ENCODE measurements at places on chromosomes 1 and 21. TPM values are rescaled to one million over a fixed set of nuclear protein-coding genes. Genes with fewer than 3 reads are reported as not detected.

GRCh38 chr1:70090141-70090540 lies 115.2 kb downstream of the LRRC40 start:
- no peak for DNase-seq

GRCh38 chr1:52862666-52863458 lies 20.3 kb downstream of the ZYG11A start:
- DNase-seq: no peak

DNA sequence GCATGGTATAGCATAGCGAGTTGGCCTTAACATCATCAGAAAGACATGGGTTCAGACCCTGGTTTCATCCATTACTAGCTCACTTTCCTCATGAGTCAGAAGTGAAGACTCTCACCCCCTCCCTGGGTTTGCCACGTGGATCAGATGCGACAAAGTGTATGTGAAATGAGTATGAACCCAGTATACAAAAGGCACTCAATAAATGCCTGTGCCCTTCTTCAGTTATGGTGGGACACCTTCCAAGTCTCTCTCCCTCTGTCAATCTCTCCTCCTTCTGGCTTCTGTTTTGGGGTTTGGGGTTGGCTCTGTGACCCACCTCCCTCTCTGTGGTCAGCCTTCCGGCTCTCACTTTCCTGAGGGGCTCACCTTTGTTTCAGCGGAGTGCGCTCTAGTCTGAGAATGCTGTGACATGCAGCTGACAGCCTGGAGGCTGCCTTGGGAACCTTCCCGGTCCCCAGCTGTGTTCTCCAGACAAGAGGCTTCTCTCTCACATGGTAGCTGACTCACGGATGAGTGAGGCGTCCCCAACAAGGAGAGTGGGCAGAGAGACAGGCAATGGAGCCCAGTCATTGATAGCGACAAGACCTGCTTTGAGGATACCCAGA lies 155.0 kb upstream of the EDN2 start:
- DNase-seq: peak; percentile 59

DNA sequence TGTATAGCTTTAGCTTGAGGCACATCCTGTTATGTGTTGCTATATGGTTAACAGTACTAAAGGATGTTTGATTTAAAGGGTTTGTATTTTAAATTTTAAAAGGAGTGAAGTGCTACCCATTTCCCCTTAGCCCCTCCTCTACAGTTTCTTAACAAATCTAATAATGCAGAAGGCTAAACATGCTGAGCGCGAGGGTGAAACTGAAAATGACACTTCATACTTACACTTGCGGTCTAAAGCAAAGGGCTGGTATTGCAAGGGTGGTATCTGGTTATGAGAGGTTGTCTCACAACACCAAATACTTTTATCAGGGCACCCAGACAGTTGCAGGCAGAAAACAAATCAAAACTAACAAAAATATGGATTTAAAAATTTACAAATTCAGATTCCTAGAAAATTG lies 172.3 kb downstream of the SIPA1L2 start:
- no peak for DNase-seq

- peak; percentile 84 for DNase-seq
Measured at GRCh38 chr1:201737352-201738060, 91.5 kb upstream of the IPO9 start.

- DNase-seq: no peak
Measured at GRCh38 chr1:224864006-224864405, 65.5 kb upstream of the DNAH14 start.

- DNase-seq: no peak
Measured at GRCh38 chr1:22418933-22419382, 32.7 kb upstream of the ZBTB40 start.

Gene PYHIN1
- polyA plus RNA-seq: 0.22 TPM

Gene CACNA1S
- 38.0 TPM for polyA plus RNA-seq

Gene FNDC5
- polyA plus RNA-seq: 169 TPM

All from muscle of back (tissue), 13 donors.